Stimulated activated effector memory CD8-positive, alpha-beta T cell treated with anti-CD3 and anti-CD28 coated beads, Interleukin-12 subunit alpha, Interleukin-12 subunit beta, amount 100 ng/mL, for 72 hours (primary cell): ENCODE measurements at places on chromosomes 5 and 9.

- DNase-seq: no peak
Measured at GRCh38 chr5:95835682-95836385, 13.3 kb upstream of the GLRX start.

DNA sequence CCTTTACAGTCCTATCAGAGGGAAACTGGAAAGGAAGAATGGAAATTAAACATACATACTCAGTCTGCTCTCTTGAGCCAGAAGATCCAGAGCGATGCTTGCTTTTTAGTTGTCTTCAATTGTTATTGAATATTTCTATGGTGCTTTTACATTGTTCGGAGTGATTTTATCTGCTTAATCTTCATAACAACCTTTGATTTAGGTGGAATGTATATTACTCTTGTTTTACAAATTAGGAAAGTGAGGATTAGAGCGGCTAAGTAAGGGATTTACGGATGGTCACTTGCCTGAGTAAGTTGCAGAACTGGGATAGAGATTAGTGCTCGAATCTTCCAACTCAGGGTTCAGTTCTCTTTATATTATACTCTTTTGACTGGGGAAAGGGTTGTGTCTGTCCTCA lies 69.1 kb downstream of the PBX3 start:
- no peak for DNase-seq

GRCh38 chr9:104556830-104557634 lies 11.9 kb upstream of the OR13C8 start:
- no peak for DNase-seq

- no peak for DNase-seq
Measured at GRCh38 chr5:3456121-3456681, 139.4 kb upstream of the IRX1 start.

DNA sequence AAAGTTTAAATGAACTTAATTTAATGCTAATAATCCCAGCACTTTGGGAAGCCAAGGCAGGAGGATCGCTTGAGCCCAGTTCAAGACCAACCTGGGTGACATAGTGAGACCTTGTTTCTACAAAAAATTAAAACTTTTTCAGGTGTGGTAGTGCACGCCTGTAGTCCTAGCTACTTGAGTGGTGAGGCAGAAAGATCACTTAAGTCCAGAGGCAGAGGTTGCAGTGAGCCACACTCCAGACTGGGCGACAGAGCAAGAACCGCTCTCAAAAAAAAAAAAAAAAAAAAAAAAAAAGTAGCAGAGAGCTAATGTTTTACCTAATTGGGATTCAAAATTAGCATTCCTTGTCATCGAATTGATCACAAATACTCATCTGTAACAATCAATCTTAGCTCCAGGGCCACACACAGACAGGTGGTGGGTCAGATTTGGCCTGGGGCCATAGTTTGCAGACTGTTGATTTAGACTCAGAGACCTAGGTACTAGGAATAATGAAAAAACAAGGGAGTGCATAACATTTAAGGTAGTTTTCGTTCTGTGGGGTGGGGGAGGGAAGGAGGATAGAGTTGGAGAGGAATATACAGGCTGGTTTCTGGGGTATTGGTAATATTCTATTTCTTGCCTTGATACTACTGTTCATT lies 21.4 kb downstream of the HSDL2 start:
- DNase-seq: no peak

- DNase-seq: no peak
Measured at GRCh38 chr9:34989946-34990635, 546 bp downstream of the DNAJB5 start.

DNA sequence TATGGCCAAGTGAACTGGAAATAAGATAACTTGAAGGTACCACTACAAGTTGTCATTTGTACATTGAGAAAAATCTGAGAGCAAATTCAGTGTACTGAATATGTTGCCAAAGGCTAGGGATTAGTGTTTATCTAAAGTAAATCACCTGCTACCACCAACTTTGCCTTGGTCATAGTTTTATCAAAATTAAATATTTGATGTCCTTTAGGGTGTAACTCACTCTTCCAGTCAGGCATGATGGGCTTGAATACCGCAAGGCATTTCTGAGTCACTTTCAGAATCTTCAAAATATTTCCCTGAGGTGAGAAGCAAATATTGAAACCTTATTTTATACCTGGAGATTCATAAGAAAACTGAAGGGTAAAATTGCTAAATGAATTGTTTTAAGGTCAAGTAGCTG lies 1338.6 kb upstream of the ACO1 start:
- DNase-seq: no peak

DNA sequence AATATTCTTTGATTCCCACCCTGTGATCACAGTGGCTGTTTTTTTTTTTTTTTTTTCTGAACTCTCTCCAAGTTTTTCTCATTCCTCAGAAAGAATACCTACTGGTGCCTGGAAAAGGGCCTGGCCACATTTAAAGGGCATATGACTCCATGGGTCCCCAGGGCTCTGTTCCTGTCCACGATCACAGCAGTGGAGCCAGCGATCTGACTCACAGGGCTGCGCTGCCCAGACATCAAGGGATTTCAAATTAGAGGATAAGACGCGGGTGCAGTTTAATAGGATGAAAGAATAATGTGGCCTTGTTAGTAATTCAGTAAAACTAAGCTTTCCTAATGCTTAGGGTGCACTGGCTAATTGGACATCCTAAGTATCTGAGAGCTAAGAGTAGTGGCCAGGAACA lies 175.1 kb upstream of the MSX2 start:
- no peak for DNase-seq

GRCh38 chr5:40831346-40832210 lies 3.4 kb downstream of the RPL37 start:
- no peak for DNase-seq
